ENCODE measurements at places on chromosomes 16 and 17.

DNA sequence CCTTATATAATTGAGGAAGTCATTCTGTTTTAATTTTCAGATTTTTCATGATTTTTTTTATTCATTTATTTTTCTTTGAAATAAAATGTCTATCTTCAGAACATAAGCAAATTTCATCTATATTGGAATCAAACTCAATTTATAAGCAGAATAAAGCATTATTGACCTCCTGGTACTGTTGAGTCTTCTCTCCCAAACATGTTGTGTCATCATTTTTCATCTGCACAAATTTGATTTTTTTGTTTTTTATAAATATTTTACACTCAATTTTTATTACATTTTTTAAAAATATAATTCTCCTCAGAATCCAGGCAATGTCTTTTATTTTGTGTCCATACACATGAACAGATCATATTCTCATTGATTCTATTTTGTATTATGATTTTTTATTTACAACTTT is 2363.9 kb downstream of the TP53TG3F start:
- no peak overlapping the region for H3K27ac ChIP-seq
- H3K4me3 ChIP-seq = no peak overlapping the region
- H3K36me3 ChIP-seq = no peaks in the 10 kb centered on the region
- DNase-seq = no peak

DNA sequence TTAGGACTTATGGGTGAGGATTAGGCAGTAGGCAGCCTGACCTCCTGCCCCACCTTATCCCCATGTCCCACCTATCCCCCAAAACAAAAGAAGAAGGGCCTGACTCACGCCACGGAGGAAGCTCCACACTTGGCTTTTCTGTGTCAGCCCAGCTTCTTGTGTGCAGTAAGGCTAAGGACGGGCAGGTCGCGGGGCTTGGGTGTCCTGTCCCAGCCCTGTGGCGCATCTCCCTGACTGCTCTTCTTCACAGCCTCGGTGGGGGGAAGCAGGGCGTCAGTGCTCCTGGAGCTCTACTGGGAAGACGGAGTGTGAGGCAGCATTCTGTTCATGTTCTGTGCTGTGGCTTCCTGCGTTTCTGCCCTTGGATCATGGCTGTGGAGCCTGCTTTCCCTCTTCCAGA is 34.6 kb upstream of the ALDH3A2 start:
- H3K27ac ChIP-seq = no peak overlapping the region
- no peak overlapping the region for H3K4me3 ChIP-seq
- H3K4me1 ChIP-seq = no peaks in the 10 kb centered on the region
- no peaks in the 10 kb centered on the region for H3K36me3 ChIP-seq
- no peaks in the 10 kb centered on the region for H3K27me3 ChIP-seq
- DNase-seq = no peak

- no peaks in the 10 kb centered on the region for H3K4me1 ChIP-seq
- no peaks in the 10 kb centered on the region for H3K27me3 ChIP-seq
Observed at GRCh38 chr16:84862804-84863480, 43.2 kb downstream of the CRISPLD2 start.

GRCh38 chr17:79544142-79544914 is 66.5 kb downstream of the RBFOX3 start:
- no peak overlapping the region for H3K27ac ChIP-seq
- H3K4me3 ChIP-seq = no peak overlapping the region
- no peaks in the 10 kb centered on the region for H3K4me1 ChIP-seq
- no peaks in the 10 kb centered on the region for H3K36me3 ChIP-seq

All from Peyer's patch (tissue), 4 donors.